Fibroblast of the conjunctiva (primary cell): ENCODE measurements at places on chromosomes 12 and 14.

- no peak for DNase-seq
Measured at GRCh38 chr12:23950210-23950774, 822 bp upstream of the SOX5 start.

GRCh38 chr12:41014643-41015020, 173.5 kb upstream of the PDZRN4 start:
- no peak for DNase-seq

DNA sequence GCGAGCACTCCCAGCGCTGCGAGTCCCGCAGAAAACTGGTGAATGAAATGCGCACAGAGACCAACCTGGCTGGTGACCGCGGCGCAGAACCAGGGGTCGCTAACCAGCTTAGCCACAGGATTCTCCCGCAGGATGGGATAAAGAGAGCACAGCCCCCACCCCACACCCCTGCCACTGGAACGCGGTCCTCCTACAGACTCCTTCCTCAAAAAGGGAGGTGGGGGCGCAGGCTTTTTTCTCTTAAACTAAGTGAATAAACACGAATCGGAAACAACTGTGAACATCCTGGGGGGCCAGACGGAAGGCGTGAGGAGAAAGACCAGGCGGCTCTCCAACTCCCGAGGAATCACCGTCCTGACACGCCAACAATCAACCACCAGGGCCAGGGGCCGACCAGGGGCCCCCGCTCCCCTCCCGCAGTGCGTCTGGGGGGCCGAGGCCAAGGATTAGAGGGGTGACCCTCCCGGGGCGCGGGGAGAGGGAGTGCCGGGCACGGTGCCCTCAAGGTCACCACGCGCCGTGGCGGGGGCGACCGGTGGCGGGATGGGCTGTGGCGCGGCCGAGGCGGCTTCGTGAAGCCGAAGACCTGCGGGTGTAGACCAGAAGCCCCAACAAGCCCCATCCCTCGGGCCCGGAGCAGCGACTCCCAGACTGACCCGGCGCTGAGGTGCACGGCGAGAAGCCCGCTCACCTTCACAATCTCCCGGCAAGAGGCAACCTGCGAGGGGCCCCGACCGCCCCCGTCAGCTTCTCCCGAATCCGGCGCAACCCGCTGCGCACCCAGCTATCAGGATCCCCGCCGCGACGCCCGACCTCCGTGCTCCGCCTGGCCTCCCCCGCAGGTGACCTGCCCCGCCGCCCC, 704 bp downstream of the ATP2B1 start:
- no peak for DNase-seq

- DNase-seq: no peak
Measured at GRCh38 chr14:89365061-89365801, 51.8 kb downstream of the FOXN3 start.

DNA sequence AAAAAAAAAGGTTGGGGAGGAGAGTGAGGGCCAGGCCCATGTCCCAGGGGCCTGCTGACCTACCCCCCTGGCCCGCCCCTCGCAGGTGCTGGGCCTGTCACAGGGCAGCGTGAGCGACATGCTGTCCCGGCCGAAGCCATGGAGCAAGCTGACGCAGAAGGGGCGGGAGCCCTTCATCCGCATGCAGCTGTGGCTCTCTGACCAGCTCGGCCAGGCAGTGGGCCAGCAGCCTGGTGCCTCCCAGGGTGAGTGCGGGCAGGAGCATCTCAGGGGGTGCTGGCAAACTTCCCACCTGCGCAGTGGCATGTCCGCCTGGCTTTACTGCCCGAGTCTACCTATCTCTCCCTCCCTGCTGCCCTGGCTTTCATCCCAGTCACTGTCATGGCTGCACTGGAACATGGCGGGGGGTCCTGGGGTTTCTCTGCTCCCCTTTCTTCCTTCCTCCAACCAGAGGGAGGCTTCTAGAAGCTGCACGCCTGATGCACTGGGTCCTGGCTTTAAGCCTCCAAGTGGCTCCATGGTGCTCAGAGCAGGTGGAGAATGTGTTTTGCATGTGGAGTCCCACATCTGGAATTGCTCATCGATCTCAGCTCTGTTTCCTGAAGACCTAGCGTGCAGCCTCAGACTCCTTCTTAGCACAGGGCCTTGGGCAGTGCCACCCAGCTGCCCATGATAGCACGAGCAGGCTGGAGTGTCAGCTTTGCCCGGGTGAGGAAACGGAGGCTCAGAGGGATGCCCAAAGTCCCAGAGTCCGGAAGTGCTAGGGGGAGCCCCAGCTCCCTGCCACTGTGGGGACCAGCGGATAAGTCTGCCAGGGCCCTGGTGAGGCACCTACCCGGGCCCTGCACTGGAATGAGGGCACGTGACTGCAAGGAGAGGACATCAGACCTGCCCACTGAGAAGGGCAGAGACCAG, 46.3 kb downstream of the PHETA1 start:
- no peak for DNase-seq

- no peak for DNase-seq
Measured at GRCh38 chr14:22151121-22151520, 437.9 kb downstream of the DAD1 start.

GRCh38 chr12:70883855-70884254, 36.7 kb downstream of the PTPRR start:
- DNase-seq: no peak

DNA sequence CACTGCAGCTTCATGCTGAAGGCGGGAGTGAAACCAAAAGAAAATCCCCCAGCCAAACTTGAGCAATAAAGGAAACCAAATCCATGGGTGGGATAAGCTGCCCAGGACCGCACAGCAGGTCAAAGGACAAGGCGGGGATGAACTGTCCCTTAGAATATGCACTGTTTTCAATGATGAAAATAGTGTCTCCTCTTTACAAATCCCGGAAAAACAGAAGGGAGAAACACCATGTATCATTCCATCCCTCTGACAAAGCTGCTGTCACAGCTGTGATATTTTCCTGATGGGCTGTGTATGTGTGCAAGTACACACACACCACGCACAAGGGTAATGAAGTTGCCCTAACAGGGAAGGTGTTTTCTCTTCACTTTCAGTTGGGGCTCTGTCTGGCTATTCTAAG, 70.3 kb downstream of the ACTN1 start:
- no peak for DNase-seq

DNA sequence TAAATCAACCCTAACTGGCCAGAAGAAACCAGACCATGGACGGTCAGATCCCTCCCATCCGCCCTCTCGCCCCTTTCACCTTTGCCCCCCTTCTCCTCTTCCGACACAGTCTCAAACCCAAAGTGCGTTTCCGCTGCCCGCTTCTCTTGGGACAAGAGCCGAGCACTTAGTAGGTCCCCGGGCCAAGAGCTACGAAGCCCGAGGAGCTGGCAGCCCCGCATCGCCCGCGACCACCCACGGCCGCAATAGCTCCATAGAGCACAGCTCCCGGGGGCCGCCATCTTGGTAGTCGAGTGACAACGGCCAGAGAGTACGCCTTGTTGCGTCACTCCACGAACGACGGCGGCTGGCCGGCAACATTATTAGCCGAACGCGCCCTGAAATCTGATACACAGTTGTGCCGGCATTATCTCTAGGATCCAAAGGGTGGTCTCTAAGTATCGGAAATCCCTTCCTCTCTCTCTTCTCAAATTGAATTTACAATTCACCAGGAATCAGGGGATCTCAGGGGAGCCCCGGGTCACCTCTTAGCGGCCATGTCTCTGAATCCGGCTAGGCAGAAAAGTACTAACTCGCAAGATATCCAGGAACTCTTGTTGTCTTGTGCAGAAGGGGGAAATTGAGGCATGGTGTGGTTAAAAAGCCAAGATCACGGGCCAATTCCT, at the start of gene COQ5:
COQ5 (minus strand) TSS at position 298 of the 665 bp plus-strand sequence; CDS start at position 281, 17 bp downstream.
- peak; percentile 65 for DNase-seq

DNA sequence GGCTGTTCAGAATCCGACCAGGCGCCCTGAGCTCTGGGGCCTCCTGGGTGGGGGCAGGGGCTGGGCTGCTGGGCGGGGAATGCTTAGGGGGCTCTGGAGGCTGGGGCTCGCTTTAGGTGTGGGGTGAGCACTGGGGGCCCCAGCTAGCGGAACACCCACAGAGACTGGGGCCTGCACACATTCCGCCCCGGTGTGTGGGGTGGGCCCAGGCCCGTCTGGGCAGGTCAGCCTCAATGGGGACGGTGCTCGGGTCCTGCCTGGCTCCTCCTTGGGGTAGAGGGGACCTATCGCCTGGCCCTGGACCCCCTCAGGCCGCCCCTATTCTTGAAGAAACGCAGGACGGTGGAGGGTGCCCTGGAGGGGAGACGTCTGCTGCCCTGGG, 364.8 kb downstream of the TMEM121 start:
- DNase-seq: no peak

DNA sequence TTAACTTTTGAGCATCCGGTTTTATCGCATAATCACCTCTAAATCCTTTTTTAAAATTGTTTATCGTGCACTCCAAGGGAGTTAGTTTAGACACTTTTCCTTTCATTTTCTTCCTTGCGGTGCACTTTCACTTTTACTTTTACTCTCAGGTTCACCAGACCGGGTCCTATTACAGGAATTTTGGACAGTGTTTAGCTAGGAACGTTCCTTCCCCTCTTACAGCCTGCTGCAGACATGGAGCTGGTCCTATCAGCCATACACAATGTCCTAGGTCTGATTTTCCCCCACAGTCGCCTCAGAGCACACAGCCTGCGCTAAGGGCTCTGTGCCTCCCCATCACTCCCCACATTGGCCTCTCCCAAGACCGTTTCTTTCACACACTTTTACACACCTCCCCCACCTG, 103.9 kb downstream of the ALG10 start:
- DNase-seq: no peak

GRCh38 chr12:51392556-51393237, 1.5 kb upstream of the GALNT6 start:
- DNase-seq: no peak

GRCh38 chr14:92404421-92404820, 81.5 kb downstream of the SLC24A4 start:
- DNase-seq: no peak

DNA sequence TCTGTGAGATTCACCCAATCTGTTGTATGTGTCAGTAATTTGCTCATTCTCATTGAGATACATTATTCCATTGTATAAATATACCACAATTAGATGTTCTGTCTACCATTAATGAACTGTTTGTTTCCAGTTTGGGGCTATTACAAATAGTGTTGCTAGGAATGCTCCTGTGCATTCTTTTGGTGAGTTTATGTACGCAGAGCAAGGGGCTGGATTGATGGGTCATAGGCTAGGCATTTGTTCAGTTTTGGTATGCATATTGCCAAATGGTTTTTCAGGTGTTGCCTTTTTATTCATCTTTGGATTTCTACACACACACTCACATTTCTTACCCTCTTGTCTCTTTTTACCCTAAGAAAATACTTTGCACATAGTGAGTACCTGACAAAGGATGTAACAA, 93.4 kb downstream of the GPATCH2L start:
- DNase-seq: no peak

DNA sequence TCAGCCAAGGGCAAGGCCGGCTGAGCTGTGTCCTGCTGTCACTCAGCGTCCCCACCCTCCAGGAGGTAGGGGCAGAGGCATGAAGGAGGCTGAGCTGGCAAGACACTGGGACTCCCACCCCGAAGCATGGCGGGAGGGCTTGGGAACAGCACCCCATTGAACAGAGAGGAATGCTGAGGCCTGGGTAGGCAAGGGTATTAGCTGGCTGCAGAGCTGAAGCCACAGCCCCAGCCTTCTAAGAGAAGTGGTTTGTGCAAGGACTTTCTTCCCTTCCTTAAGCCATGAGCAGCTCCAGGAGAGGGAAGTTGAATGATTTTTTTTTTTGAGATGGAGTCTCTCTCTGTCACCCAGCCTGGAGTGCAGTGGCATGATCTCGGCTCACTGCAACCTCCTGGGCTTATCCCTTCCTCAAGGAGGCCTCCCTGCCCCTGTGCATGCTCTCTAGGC, 6.6 kb upstream of the CFAP73 start:
- DNase-seq: no peak

GRCh38 chr14:89308232-89308959, 108.6 kb downstream of the FOXN3 start:
- DNase-seq: no peak

DNA sequence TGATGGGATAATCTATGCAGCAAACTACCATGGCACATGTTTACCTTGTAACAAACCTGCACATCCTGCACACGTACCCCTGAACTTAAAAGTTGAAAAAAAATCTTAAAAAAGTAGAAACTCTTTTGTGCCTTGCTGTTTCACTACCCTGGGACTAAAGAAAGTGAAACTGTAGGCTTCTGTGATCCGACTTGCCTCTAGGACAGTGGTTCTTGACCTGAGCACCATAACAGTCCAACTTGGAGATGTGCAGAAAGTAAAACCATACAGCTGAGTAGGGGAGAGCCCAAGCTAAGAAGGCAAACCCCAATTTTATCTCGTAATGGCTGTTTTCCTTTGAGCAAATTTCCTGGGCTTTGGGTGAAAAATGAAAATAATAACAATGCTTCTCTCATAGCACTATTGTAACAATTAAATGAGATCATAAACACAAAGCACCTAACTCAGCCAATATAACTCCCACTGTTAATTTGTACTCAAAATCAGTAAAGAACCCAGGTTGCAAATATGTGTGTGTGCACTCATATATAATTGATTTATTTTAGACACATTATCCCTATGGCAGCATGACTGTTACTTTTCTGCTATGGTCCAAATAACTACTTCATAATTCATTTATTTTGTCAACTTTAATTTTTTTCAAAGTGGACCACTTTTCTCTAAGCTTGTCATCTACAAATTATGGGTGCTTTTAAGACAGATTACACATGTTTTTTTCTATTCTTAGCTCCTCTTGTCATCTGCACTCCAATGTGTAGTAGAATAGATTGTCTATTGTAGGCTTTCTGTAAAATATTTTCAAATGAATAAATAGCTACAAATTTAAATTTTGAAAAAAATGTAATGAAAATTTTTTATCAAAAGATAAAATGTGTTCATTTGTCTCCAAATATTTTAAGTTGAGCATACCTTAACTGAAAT, 334.9 kb downstream of the BTG1 start:
- no peak for DNase-seq

GRCh38 chr12:3292677-3293412, 198.2 kb upstream of the PRMT8 start:
- DNase-seq: no peak
